NCI-H446 treated with DMSO at 0.1 percent for 48 hours (cell line): ENCODE measurements at places on chromosomes 2 and 18.

DNA sequence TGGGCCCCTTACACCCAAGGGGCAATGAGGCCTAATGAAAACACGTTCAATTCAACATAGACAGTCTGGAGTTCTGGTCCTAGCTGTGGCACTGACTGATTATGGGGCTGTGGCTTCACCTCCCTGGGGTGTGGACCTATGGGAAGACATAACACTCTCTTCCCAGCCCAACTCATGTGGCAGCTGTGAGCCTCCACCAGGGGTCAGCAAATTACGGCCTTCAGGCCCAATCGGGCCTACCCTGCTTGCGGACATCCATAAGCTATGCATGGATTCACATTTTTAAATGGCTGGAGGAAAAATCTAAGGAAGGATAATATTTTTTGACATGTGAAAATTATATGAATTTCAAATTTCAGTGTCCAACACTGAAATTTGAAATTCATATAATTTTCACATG lies 101.3 kb downstream of the LOXHD1 start:
- no peak for DNase-seq

- DNase-seq: no peak
Measured at GRCh38 chr2:75896779-75897366, 186.2 kb upstream of the GCFC2 start.

GRCh38 chr2:95530734-95531133 lies 46.2 kb upstream of the TRIM43B start:
- no peak for DNase-seq

GRCh38 chr2:47088371-47089082 lies 66.6 kb downstream of the STPG4 start:
- DNase-seq: no peak

DNA sequence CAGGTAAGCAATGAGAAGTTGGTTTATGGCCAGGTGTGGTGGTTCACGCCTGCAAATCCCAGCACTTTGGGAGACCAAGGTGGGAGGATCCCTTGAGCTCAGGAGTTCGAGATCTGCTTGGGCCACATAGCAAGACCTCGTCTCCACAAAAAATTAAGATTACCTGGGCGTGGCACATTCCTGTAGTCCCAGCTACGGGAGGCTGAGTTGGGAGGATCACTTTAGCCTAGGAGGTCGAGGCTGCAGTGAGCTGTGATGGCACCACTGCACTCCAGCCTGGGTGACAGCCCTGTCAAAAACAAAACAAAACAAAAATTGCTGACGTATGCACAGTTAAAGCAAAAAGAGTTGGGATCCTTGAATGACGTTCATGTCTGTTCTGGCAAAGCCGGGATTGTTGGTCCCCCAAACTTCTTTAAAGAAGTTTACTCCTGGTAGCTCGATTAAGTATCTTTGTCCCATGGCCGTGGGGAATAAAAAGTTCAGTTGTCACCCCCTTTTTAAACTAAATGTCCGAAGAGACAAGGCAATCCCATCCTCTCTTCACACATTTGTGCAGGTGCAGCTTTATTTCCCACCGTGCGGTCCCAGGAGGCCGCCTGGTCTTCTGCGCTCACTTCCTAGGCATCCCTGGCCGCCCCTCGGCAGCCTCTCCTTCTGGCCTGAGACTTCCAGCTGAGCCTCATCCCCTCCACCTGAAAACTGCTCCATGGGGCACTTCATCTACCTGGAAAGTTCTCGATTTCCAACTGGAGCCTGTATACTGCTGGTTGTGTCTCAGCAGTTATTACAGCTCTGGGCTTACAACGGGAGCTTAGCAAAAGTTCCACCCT lies 762 bp upstream of the SPOPL start:
- DNase-seq: no peak

DNA sequence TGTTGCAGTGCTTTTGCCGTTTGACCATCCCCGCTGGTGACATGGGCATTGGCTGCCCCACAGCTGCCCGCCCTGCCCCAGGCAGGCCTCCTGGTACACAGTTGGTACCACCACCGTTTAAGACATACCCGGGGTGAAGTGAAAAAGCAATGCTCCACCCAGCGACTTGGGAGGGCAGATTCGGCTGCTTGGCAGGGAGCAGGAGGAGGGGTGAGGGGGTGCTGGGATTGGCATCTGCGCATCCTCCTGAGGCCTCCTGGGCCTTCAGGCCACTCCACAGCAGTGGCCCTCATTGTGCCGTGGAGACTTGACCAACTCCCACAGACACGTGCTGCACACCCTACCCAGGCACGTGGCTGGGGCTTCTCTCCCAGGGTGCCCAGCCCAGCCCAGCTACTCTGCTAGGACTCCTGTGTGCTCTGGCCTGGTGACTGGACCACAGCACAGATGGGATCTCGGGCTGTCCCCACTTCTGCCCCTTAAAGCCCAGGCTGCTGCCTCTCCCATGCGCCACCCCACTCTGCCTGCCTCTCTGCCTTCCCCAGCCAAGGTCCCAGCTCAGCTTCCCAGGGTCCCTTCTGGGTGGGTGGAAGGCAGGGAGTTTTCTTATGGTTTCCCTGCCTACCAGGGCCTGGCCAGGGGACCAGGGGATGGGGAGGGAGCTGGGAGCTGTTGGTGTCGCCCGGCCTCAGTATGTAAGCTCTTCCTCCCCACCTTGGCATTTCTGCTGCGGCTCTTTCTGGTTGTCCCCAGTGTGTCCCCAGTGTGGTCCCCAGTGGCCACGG lies 157.0 kb upstream of the HS6ST1 start:
- DNase-seq: no peak
